ENCODE measurements at places on chromosomes 5 and 9. TPM values are rescaled to one million over a fixed set of nuclear protein-coding genes. Genes with fewer than 3 reads are reported as not detected.

- DNase-seq, result peak; percentile 68
- peaks cover 78% of the 10 kb centered on the region for H3K4me1 ChIP-seq
- no peaks in the 10 kb centered on the region for H3K27me3 ChIP-seq
- peaks cover 31% of the 10 kb centered on the region for H3K36me3 ChIP-seq
Measured at GRCh38 chr5:172849606-172850453, 15.8 kb downstream of the ERGIC1 start.

DNA sequence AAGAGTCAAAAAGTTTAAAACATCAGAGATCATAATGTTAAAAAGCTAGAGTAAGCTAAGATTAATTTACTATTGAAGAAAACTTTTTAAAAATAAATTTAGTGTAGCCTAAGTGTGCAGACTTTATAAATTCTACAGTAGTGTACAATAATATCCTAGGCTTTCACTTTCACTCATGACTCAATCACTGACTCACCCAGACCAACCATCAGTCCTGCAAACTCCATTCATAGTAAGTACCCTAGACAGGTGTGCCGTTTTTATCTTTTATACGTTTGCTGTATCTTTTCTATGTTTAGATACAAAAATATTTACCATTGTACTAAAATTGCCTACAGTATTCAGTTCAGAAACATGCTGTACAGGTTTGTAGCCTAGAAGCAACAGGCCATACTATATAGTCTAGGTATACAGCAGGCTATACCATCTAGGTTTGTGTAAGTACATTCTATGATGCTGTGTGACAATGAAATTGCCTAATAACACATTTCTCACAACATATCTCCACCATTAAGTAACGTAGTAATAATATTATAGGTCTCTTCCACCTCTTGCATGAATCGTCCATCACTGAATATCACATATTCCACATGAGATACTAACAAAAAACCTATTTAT is 59.2 kb downstream of the MEGF9 start:
- no peak overlapping the region for H3K4me3 ChIP-seq
- peak; percentile 66 for DNase-seq
- H3K4me1 ChIP-seq, result peaks cover 21% of the 10 kb centered on the region
- H3K27ac ChIP-seq, result no peak overlapping the region
- no peaks in the 10 kb centered on the region for H3K27me3 ChIP-seq

DNA sequence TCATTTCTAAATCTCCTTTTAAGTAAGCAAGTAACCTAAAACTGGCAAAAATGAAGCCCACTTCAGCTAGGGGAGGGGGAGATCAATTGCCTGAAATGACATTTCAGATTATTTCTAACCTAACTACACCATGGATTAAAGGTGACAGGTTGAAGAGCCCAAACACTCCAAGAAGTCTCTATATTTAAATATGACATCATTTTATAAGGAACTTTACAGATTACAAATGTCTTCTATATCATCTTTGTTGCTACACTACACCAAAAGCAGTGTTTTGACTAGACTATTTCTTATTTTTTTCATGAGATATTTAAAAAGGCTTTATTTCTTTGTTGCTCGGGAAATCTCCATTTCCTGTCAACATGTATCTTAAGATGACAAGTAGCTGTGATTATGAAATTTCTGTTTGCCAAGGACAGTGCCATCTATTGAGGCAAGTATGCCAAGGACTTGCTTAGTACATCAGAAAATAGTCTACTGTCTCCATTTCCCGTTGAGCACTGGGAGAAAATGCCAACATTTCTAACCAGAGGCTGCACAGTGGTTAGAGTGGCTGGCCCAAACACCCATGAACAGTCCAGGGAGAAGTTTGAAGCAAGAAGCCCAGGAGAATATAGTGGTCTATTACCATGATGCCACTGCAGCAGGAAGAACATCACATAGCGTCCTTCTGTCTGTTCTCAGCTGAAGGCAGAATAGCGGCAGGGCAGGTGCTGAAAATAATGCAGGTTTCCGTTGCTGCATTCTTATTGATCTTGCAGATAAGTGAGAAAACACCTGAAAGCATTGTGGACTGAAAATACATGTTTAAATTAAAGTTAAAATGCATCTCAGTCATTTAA is 93.4 kb upstream of the ITGA2 start:
- no peaks in the 10 kb centered on the region for H3K27me3 ChIP-seq
- H3K4me3 ChIP-seq, result no peak overlapping the region
- no peaks in the 10 kb centered on the region for H3K36me3 ChIP-seq
- DNase-seq, result no peak
- no peak overlapping the region for H3K27ac ChIP-seq

GRCh38 chr9:97431044-97431441 is 19.1 kb downstream of the TDRD7 start:
- no peak for DNase-seq
- no peaks in the 10 kb centered on the region for H3K4me1 ChIP-seq
- H3K27ac ChIP-seq, result no peak overlapping the region
- no peaks in the 10 kb centered on the region for H3K27me3 ChIP-seq

DNA sequence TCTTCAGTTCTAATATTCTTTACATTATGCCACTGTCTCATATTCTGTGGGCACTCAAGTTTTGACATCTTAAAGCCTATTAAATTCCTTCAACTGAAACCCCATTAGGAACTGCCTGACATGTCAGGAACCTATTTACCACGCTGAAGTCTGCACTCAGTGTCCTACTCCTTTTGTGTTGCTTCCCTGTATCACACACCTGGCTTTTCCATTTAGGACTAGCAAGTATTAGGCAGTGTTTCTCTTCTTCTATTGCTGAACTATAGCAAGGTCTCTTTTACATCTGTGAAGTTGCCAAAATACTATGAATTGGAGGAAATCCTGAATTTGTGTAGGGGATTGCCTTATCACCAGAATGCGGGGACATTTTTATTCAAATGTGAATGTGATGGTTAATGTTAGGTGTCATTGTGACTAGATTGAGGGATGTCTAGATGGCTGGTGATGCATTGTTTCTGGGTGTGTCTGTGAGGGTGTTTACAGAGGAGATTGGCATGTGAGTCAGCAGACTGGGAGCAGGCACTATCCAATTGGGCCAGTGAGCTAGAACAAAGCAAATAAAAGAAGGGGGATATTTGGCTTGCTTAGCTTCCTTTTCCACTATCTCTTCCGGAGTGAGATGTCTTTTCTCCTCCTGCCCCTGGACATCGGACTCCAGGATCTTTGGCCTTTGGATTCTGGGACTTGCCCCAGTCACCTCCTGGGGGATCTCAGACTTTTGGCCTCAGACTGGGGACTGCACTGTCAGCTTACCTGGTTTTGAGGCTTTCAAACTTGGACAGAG is 21.2 kb upstream of the VCAN start:
- peaks cover 10% of the 10 kb centered on the region for H3K4me1 ChIP-seq
- H3K27ac ChIP-seq, result no peak overlapping the region
- H3K4me3 ChIP-seq, result no peak overlapping the region

The GZMA gene
- not detected for total RNA-seq

The IFNA2 gene
- total RNA-seq, result not detected

The NME5 gene
- not detected for total RNA-seq

The PAX5 gene
- total RNA-seq, result not detected

The ECM2 gene
- total RNA-seq, result 13.5 TPM

Data from MCF 10A (cell line).